ENCODE measurements at places on chromosomes 2 and 18.
A peak's percentile ranks its signal among the peaks of the same experiment; 100 is the strongest.

GRCh38 chr18:4871197-4871596 lies 325.9 kb downstream of the AKAIN1 start:
- DNase-seq, result no peak

DNA sequence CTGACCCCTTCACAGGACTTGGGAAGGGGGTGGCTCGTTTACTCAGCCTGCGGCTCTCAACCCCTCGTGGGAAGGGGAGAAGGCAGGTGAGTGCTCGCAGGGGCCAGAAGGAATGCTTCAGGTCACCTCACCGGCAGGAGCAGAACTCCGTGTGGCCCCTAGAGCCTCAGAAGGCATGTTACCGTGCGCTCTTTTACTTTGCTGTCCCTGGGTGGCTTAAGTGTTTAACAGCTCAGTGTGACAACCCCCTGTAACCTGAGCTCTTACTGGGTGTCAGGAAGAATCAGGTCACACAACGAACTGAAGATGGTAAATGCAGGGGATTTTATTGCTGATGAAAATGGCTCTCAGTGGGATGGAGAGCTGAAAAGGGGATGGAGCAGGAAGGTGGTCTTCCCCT lies 1235.4 kb downstream of the LRP1B start:
- DNase-seq, result peak; percentile 47

GRCh38 chr18:22951823-22952222 lies 18.7 kb downstream of the RBBP8 start:
- DNase-seq, result no peak

- peak; percentile 61 for DNase-seq
These were observed 83.6 kb downstream of the ATAD2B start for GRCh38 chr2:23843051-23843976.

DNA sequence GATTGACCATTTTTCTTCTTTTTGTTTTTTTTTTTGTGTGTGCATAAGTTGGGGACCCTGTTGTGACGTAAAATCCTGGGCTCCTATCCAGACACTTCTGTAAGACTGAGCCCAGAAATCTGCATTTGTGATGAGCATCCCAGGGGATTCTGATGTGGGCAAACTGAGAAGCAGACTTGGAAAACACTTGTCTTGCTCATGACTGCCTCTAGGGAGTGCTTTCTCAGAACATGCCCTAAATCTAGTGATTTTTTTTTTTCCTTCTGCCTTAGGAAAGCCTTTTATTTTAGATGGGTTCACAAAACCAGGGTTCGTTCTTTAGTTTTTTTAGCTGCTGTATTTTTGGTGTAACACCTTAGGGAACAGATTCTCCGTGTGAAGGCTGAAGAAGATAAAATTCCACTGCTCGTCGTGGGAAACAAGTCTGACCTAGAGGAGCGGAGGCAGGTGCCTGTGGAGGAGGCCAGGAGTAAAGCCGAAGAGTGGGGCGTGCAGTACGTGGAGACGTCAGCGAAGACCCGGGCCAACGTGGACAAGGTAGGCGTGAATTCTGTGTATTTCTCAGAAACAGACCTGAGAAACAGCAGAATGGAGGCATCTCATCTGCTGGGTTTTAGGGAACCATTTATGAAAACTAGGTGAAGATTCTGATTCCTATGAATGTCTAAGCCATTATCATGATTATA lies 36.7 kb downstream of the RALB start:
- peak; percentile 10 for DNase-seq

- peak; percentile 85 for DNase-seq
These were observed 107.3 kb downstream of the TMEFF2 start for GRCh38 chr2:192087398-192087958.

DNA sequence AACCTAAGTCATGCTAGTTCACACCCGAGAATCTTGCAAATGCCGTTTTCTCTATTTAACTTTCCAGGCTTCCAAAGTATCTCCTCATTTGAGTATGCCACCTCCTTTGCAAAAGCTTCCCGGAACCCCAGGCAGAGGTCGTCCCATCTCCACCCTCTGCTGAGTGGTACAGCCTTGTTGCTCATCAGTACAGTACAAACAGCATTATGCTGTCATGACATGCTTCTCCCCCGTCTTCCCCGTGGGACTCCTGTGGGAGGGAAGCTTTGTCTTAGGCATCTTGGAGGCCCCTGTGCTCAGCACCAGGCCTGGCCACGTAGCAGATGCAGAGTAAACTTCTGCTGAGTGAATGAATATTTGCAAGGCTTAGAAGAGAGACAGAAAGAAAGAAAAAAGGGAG lies 102.7 kb downstream of the CDCA7 start:
- DNase-seq, result no peak

DNA sequence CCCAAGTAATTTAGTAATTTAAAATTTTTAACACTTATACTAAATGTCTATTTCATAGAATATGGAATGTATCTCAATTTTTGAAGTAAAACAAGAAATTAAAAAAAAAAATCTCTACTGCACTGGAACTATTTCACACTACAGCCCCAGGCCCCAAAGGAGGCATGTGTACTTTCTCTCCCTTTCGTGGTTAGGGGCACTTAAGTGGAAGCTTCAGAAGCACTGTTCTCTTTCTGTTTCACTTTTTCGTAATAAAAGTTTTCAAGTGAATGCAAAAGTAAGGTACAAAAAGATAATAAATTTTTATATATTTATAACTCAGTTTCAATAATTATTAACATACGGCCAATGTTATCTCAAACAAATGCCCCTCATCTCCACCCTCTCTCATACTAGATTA lies 123.8 kb upstream of the STON1 start:
- no peak for DNase-seq

DNA sequence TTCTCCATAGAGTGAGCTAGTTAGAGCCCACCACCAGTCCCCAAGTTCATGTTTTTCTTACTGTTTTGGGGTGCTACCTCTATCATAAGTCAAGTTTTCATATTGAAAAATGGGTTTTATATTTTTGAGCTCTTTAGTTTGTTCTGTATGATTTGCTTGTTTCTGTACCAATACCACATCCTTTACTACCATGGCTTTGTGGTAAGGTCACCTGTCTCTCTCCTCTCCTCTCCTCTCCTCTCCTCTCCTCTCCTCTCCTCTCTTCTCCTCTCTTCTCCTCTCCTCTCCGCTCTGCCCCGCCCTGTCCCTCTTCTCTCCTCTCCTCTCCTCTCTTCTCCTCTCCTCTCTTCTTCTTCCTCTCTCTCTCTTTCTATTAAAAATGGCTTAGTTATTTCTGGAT lies 22.1 kb upstream of the LBH start:
- DNase-seq, result no peak

- no peak for DNase-seq
These were observed 28.5 kb upstream of the PGAP1 start for GRCh38 chr2:196955036-196955435.

DNA sequence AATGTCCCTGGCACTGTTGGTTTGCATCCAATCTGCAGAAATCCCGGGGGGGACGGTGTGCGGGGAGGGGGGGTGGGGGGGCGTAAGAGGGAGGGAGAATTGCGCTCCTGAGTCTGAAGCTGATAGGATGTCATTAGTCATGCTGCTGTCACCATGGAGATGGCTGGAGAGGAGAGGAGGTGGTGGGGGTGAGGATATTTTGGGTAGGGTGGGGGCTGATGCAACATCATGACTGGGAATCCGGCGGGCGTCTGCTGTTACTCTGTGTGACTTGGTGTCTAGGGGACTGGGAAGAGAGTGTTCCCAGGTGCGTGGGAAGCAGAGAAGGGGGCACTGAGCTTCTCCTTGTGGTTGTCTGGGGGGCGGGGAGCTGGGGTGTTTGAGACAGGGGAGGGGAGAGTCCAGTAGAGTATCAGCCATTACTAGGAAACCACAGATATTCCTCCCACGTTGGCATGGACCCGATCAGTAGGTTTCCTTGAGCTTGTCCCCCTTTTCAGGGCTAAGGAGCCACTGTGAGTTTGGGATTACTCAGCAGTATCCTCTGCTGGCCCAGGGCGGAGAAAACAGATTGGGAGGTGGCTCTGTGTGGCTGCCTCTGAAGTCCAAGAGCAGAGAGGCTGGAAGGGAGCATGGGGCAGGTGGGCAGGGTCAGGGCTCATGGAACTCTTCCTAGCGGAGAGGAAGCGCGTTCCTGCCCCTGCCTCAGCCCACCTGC lies 18.9 kb downstream of the TET3 start:
- DNase-seq, result peak; percentile 65

GRCh38 chr2:26456440-26457250 lies 21.3 kb downstream of the OTOF start:
- no peak for DNase-seq

GRCh38 chr2:236249066-236249465 lies 15.1 kb downstream of the ASB18 start:
- no peak for DNase-seq

- peak; percentile 56 for DNase-seq
These were observed 87.2 kb upstream of the NXPH2 start for GRCh38 chr2:138867341-138867740.

GRCh38 chr2:97769711-97770110 lies 56.3 kb downstream of the ZAP70 start:
- peak; percentile 23 for DNase-seq

DNA sequence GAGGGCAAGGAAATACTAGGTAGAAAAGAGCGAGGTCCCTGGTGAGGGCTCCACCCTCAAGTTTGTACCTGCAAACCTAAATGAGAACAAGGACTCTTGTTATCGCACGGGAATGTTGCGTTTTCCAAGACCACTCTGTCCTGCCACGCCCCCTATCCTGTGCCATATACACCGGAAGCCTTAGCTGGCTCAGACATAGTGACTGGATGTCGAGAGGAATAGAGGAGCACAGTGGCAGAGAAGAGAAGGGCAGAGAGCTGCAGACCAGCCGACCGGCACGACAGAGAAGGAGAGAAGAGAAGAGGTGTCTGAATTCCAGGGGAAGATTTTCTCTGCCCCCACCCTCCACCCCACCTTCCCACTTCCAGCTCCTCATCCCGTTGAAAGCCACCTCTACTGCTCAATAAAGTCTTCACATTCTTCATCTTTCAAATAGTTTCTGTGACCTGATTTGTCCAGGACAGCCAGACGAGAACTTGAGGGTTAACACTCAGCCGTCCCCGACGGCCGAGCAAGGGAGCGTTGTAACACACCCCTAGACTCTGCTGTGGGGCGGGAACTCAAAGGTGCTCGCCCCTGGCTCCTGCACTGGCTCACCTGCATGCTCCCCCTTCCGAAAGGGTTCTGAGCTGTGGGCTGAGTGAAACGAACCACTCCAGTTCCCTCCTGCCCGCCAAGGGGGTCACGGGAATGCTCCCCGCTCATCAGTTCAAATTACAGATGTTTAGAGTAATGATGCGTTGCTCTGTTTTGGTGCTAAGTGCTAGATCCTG lies 24.9 kb upstream of the COL3A1 start:
- DNase-seq, result no peak

GRCh38 chr2:226122041-226122440 lies 677.6 kb downstream of the IRS1 start:
- no peak for DNase-seq

DNA sequence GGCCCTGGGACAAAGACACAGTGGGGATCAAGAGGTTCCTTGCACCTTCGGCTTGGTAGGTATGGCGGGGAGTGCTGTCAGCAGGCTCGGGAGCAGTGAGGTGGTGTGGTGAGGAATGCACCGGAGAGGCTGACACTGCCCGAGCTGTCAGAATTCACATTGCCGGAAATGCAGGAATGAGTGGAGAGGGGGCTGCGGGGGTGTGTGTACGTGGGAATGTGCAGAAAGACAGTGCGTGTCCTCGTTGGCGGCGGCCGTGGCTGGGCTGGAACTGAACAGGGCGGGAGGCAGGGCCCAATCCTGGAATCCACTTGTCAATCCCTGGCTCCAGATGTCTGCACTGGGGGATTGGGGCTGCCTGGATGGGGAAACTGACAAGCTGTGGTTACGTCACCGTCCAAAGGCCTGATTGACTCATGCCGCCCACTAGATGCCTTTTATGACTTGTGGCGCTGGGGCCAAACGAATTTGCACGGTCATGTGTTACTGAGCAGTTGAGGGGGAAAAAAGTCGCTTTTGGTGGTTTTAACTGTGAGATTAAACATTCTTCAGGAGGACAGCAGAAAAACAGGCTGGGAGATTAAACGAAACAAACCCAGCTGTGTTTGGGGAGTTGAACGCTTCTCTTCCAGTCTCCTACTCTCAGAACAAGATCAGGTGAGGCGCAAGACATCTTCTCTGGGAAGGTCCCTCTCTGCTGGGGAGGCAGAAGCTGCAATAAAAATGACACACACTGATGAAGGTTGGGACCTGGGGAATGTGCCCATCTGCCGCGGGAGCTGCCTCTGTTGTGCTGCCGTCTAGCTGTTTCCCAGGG lies 189.4 kb upstream of the GLI2 start:
- peak; percentile 44 for DNase-seq

- DNase-seq, result no peak
These were observed 28.9 kb upstream of the C2orf15 start for GRCh38 chr2:99112617-99113016.

DNA sequence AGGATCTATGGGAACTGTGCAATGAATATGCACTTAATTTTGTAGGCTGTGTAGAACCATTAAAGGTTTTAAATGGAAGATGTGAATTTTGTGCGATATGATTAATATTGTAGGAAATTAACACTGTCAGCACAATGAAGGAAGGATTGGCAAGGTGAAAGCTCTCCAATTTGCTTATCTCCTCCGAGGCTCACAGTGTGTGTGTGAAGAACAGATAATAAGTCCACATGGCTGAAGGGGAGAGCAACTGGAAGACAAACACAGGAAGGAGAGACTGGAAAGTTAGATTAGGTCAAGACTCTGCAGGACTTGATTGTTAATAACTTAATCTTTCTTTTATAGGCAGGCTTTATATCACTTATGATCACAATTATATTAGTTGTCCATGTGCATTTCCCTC lies 269.7 kb upstream of the VRK2 start:
- no peak for DNase-seq

DNA sequence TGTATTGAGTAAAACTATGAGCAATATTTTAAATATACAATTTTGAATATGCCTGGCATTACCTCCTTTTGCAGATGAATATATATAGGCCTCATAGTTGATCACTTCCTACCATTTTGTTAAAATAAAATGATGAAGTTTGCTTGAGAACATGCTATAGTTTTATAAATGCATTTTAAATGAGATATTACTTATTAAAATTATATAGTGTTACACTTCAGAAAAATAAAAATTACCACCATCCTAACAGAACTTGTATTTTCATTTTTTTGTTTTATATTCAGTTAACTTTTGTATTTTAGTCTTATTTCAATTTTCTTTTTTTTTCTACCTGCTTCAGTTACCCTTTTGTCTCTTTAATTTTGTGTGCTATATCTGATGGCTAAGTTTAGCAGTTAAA lies 426.9 kb downstream of the PARD3B start:
- DNase-seq, result no peak

GRCh38 chr2:95022309-95023221 lies 2.9 kb upstream of the MAL start:
- DNase-seq, result peak; percentile 81
